ENCODE measurements at places on chromosomes 3 and 15.

DNA sequence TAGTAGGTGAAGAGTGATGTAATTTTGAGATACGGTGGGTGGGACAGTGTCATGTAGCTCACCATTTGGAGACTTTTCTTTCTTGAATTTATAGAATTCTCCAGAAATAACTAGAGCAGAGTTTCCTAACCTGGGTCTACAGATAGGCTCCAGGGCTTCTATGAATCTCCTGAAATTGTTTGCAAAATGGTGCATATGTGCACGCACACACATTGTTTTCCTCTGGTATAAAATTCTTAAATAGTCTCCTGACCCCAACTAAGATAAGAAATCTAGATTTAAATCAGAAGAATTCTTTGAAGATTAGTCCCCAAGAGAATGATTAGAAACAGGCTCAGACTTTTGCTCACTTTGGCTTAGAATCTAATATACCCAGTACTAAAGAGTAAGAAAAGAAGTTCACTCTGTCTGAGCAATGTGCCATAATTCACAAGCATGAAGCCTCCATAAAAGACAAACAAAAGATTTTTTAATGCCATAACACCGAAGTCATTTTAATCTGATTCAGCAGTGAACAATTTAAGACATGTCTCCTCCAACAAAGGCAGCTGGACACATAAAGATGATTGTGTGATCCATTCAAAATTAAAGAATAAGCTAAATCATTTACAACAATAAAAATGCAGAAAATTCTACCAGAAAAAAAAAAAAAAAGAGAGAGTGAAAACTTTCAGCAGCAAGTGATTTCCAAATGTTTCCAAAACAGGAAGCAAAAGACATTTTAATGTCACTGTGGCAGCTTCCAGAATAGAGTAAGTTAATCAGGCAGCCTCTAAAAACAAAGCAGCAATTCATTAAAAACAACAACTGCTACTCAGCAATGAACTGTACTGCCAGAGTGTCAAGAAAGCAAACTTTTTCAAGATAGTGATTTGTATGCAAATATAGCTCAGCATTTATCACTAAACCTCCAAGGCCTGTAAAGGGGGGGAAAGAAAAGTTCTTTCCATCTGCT, 975.5 kb upstream of the CFAP20DC start:
- DNase-seq, result no peak

DNA sequence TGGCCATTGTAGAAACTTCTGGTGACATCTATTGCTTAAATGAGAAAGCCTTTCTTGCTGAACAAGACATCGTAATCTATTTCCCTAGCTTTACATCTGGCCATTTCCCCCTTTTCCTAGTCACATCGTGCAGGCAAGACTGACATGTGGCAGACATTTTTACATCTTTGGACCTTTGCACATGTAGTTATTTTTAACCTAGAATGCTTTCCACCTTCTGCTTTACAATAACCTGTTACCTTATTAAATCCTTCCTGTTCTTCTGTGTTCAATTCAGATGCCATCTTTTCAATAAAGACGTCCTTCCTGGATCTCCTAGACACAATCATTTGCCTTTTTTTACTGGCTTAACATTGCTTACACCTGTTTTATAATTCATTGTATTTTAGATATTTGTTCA, 343.3 kb downstream of the DIPK2A start:
- DNase-seq, result no peak

GRCh38 chr3:20604659-20605058, 418.7 kb upstream of the SGO1 start:
- DNase-seq, result no peak

- DNase-seq, result no peak
Measured at GRCh38 chr3:21226086-21226485, 524.9 kb downstream of the ZNF385D start.

GRCh38 chr15:95292785-95293450, 1037.6 kb upstream of the NR2F2 start:
- no peak for DNase-seq

DNA sequence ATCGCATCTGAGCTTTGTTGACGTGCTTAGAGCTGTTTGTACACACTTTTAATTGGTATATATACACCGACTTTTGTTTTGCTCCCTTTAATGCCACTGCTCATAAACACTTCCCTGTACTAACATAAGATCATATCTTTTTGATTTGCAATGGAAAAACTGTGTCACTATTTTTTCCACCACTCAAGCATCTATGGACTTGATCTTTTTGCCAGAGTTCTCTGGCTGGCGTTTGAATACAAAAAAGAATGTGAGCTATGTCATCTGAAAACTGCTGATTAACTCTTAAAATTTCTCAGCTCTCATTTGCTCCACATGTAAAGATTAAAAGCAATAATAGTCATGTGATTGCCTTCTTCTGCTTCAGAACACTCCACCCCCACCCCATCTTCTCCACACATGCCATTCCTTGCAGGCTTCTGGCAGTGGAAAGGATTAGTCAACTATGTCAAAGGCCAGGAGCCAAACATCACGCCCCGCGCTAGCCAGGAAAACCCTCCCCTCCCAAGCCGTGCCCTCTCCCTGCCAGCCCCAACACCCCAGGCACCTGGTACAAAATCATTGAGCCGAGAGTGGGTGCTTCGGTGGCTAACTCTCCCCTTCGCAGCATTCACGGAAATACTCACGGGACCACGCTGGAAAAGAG, 123.4 kb upstream of the MEF2A start:
- DNase-seq, result peak; percentile 94

- no peak for DNase-seq
Measured at GRCh38 chr3:39590806-39591205, 123.3 kb downstream of the MOBP start.

- DNase-seq, result peak; percentile 32
Measured at GRCh38 chr3:57805674-57806073, 49.6 kb downstream of the SLMAP start.

DNA sequence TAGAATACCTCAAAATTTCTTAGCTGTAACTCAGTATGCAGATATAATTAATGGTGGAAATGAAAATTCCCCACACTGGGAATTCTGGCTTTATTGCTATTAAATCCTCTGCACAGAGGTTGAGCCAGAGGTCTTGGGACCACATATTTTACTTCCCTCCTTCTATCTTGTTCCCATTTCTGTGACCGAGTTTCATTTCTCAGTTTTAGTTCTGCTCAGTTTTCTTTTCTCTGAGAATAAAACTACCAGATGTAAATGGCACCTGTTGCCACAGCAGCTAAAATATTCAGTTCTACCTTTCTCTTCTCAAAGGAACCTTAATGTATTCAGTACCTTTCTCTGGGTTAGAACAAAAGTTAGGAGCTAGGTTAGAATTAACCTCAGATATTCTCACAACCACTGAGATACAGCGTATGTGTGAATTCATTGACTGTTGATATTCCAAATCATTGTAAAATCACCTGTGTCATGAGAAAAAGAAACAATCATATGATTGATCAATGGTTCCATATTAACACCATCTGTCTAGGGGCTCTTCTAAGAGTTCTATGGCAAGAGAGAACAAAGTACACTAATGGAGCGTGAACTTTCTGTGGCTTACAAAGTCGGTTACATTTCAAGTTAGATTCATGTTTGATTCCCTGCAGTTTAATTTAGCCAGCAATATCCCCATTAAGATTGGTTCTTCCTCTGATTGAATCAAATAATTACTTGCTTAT, 374.1 kb downstream of the EFHB start:
- DNase-seq, result no peak

GRCh38 chr3:12154151-12154550, 4.6 kb downstream of the TIMP4 start:
- no peak for DNase-seq

- DNase-seq, result no peak
Measured at GRCh38 chr3:108025177-108025576, 65.7 kb downstream of the CD47 start.

GRCh38 chr15:94107652-94108051, 123.7 kb upstream of the MCTP2 start:
- no peak for DNase-seq

DNA sequence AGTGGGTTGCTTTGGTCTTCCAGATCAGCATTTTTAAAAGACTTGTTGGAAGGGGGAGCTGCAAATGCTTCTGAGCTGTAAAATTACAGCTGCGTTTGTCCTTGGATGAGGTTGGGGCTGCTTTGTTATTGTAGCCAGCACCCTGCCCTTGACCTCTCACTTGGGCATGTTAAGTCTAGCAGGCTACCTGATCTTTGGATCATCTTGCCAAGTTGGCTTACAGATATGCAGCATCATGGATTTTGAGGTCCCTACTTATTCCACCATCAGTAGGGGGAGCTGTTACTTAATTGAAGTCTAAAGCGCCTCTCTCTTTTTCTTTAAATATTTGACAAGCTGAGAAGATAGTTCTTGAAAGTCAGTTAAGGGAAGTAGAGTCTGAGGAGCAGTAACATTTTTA, 793.0 kb downstream of the MCTP2 start:
- DNase-seq, result peak; percentile 20

GRCh38 chr3:69527498-69527897, 141.6 kb upstream of the FRMD4B start:
- no peak for DNase-seq

DNA sequence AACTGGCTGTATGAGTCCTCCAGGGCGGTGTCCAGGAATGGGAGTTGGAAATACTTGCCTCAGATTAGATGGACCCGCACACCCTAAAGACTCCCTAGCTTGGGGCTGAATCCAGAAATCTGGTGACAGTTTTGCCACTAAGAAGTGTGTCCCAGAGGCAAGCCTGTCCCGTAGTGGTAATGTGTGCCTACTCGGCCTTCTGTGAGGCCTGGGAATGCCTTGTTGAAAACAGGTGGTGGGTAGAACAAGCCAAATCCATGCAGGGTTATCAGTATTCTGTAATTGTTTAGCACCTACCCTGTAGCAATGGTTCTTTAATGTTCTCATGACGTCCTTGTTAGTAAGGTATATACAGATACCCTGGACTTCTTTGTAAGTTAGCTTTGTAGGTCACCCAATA, 1.6 kb downstream of the C3orf52 start:
- no peak for DNase-seq

GRCh38 chr3:146838221-146838620, 233.1 kb upstream of the PLSCR5 start:
- DNase-seq, result no peak

DNA sequence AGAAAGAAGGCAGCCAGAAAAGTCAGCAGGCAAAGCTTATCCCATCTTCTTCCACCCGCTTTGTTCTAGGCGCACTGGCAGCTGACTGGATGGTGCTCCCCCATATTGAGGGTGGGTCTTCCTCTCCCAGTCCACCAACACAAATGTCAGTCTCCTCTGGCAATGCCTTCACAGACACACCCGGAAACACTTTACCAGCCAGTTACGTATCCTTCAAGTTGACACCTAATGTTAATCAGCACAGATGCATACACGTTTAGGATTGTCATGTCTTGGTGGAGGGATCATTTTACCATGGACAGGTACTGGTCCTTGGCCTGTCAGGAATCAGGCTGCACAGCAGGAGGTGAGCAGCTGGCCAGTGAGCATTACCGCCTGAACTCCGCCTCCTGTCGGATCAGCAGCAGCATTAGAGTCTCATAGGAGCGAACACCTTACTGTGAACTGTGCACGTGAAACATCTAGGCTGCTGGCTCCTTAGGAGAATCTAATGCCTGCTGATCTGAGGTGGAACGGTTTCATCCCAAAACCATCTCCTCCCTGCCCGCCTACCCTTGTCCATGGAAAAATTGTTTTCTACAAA, 59.1 kb upstream of the PYDC2 start:
- DNase-seq, result no peak

GRCh38 chr3:111070772-111071256, 802 bp upstream of the NECTIN3 start:
- no peak for DNase-seq

DNA sequence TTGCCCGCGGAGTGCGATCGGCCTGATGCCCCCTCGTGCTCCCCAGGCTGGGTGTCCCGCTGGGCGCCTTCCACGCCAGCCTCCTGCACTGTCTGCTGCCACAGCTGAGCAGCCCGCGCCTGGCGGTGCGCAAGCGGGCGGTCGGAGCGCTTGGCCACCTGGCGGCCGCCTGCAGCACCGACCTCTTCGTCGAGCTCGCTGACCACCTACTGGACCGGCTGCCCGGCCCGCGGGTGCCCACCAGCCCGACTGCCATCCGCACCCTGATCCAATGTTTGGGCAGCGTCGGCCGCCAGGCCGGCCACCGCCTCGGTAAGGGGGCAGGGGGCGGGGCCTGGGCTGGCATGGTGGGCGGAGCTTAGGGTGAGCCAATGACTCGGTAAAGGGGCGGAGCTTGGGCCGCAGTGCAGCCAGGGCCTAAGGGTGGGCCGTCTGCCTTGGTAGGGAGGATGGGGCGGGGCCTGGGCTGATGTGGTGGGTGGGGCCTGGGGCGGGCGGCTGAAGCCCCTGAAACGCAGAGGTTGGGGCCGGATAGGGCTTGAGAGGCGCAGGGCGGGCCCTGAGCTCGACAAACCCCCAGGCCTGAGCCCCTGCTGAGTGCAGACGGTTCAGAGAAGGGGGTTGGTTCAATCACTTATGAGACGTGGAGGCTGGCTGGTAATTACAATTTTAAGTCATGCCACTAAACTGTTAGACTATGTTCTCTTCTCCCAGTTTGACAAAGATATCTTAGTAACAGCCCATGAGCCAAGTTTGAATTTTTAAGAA, 13.7 kb downstream of the CAND2 start:
- peak; percentile 86 for DNase-seq

GRCh38 chr3:12139111-12139511, 19.6 kb downstream of the TIMP4 start:
- DNase-seq, result peak; percentile 82

- no peak for DNase-seq
Measured at GRCh38 chr3:129181819-129182218, 1.9 kb downstream of the CNBP start.

DNA sequence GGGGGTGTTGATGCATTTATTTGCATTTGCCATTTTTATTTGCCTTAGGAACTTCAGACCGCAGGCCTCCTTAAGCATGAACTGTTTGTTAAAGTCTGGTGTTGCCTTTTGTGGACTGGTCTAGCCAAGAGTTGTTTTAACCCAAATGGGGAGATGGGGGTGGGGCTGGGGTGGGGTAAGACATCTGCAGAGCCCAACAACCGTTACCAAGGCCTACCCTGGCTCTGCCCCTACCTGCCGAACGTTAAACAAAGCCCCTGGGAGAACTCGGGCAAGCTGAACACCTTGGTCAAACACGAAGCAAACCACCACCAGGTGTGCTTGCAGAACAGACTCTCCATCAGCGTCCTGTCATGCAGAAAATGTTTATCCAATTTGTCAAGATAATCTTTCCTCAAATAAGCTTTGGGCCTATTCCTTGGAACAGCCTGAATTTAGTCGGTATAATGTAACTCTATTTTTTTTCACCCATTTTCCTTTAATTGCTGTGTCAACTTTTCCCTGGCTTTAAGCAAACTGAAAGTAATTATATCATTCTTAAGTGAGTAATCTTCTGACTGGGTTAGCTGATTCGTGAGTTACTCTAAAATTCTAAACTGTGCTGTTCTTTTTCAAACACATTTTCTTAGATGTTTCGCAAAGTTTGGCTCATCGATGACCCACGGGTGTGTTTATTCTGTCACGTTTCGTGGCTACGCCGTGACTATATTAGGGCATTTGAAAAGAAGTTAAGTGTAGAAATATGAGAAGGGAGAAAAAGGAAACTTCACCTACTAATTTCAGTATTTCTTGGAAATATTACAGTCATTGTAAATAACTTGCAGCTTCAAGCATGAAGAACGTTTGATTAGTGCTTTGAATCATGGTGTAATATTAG, 127.6 kb downstream of the SOX2 start:
- no peak for DNase-seq

DNA sequence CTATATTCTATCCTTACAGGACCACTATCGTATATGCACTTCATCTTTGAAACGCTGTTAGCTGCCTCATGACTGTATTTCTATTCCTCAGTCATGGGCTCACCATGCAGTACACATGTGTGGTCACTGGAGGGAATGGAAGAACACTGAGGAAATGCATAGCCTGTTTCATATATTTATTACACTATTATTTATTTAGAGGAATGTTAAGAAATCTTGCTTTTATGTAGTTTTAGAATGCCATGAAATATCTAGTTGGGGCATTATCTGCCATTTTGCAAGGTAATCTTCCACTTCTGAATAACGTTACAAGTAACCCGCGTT, 155.7 kb downstream of the IGF1R start:
- no peak for DNase-seq
